ENCODE measurements at places on chromosomes 1 and 21. TPM values are rescaled to one million over a fixed set of nuclear protein-coding genes. Genes with fewer than 3 reads are reported as not detected.

- no peak for DNase-seq
Observed at GRCh38 chr1:75640137-75640536, 29.2 kb upstream of the SLC44A5 start.

DNA sequence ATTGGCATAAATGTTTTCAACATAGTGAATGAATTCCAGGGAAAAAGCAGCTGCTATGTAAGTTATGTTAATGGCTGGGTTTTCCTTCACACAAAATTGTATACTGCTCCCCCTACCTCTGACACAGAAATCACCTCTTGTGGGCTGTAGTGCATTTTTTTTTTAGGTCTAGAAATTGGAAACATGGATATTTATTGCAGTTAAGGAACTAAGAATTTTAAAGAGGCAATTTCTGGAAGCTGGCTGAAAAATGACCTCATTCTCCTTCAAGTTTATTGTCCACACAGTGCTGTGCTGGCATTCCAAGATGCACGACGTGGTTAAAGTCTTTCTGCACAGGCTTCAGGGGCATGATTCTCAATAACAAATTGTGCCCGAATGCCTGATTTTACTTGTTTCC, 1424.2 kb downstream of the MRPL39 start:
- DNase-seq = no peak

Gene CYP4B1
- not detected for total RNA-seq

GRCh38 chr1:231217056-231217455, 24.0 kb upstream of the GNPAT start:
- DNase-seq = no peak

- DNase-seq = no peak
Observed at GRCh38 chr1:9782897-9783296, 40.9 kb downstream of the CLSTN1 start.

DNA sequence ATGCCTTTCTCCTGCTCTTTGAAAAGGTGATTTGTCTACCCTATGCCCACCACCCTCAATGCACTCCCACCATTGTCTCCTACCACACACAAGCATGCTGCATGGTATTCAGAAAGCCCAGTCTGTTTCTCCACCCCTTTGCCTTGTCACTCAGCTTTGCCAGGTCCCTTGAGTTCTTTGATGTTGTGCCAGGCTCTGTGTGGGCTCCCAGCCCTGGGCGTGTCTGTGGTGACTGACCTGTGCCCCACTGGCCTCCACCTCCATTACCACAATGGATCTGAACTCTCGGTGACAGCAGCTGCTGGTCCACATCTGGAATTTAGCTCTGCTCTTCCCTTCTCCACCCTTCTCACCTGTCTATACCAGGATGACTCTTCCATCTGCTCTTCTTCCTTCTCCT, 34.9 kb downstream of the ATP2B4 start:
- DNase-seq = no peak

Gene ADCY10
- under 0.01 TPM for total RNA-seq

Gene GPR89B
- total RNA-seq = 9.6 TPM

DNA sequence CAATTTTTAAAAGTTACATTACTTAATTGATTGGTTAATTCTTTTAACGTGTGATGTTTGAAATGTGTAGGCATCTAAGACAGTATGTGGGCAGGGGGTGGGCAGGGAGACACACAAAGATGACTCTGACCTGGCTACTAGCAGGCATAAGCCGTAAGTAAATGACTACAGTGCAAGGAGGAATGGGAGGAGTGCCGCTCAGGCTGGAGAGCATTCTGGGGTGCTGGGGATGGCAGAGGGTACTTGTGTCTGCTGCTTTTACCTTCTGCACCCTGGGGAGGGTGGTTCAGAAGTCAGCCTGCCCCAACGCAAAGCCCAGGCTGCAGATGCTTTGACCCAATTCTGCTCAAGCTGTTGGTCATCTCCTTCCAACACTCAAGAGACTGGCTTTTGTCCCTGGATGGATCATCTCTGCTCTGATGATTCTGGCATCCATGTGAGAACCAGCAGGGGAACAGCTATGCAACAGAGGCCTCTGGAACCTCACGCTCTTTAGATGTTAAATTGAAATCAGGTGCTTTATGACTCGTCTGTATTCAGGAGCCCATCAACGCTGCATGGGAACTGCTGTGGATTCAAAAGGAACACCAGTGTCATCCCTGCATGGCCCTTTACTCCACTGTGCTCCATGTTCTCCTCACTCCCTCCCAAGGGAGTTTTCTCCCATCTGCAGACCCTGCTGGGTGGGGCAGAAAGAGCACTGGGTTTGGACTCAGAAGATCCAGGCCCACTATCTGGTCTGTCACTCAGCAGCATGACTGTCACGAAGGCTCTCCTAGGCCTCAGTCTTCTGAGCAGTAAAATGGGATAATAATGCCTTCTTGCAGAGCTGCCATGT, 78.8 kb downstream of the FAM78B start:
- no peak for DNase-seq

DNA sequence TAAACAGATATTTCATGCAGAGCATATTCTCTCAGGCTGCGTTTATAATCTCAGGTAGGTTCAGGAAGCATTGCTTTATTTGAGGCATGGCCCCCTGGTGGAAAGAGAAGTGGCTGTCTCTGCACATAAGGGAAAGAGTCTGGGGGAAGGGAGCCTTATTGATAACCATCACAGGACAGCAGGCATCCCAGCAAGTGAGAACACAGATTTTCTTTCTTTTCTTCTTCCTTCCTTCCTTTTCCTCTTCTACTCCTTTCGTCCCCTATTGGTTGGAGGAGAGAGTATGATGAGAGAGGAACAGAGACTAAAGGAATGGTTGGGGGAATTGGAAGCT, 21.9 kb downstream of the TSNAX start:
- DNase-seq = peak; percentile 41

GRCh38 chr1:109239409-109240068, 9.8 kb upstream of the CELSR2 start:
- DNase-seq = peak; percentile 42
